ENCODE measurements at places on chromosomes 4 and X.

- DNase-seq = no peak
Measured at GRCh38 chrX:65300104-65300809, 234.3 kb downstream of the LAS1L start.

DNA sequence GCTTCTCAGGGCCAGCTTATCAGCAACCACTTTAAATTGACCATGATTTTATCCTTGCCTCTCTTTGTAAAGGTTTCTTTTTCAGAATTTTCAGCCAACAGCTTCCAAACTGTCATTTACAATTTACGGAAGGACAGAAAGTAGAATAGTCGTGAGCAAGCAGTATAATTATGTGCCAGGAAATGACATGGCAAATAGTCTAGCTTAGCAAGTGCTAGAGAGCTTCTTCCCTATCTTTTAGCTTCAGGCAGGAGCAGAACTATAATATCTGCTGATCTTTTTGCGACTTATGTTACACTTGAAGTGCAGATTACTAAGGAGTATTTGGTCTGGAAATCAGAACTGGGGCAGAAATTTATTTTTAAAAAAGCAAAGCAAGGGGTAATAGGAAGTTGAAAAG is 123.0 kb upstream of the AP1S2 start:
- DNase-seq = no peak

DNA sequence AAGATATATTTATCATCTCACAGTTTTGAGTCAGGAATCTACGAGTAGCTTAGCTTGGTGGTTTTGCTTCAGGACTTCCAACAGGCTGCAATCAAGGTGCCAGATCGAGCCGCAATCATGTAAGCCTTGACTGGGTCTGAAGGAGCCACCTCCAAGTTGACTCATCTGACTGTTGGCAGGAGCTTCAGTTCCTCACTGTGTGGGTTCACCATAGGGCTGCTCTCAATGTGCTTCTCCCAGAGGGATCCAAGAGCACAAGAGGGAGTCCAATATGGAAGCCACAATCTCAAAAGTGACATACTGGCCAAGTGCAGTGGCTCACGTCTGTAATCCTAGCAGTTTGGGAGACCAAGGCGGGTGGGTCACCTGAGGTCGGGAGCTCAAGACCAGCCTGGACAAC is 26.5 kb downstream of the DCHS2 start:
- DNase-seq = no peak

DNA sequence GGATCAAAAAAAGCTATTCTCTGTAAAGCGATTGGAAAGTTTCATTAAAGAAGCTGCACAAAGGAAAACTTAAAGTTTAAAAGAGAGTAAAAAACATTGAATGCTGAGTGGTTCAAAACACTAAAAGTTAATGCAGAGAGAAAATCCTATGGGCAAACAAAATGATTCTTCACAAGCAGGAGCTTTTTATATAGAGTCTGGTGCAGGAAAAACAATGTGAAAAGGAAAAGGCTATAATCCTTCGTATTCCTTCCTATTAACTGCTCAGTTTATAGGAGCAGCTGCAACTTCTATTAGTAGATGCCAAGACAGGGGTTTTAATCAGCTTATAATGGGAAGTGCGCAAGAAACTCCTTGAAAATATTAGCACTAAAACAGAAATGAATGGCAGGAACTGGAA is 100.7 kb downstream of the PDGFC start:
- no peak for DNase-seq

GRCh38 chrX:65581661-65582339 is 47.2 kb upstream of the LAS1L start:
- DNase-seq = peak; percentile 78

GRCh38 chr4:172134521-172134920 is 321.3 kb downstream of the GALNTL6 start:
- DNase-seq = no peak

DNA sequence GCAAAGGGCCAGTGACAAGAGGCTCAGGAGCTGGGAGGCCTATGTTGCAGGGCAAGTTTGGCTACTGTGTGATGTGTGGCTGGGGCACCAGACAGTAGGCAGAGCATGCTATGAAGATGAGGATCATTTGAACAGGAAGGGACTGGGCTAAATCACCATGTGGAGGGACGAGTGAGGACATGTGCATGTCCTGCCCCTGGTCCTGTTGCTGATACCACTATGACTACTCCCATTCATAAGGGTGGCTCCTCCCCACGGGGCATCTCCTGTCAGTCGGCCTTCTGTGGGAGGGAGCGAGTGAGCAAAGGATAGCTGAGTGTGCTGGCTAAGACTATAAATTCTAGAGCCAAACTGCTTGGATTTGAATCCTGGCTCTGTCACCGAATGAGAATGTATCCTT is 139.2 kb downstream of the TMEM164 start:
- peak; percentile 74 for DNase-seq

- no peak for DNase-seq
Measured at GRCh38 chr4:1419708-1420107, 13.5 kb upstream of the NKX1-1 start.

- DNase-seq = no peak
Measured at GRCh38 chr4:578451-579443, 2.7 kb upstream of the TMEM271 start.

DNA sequence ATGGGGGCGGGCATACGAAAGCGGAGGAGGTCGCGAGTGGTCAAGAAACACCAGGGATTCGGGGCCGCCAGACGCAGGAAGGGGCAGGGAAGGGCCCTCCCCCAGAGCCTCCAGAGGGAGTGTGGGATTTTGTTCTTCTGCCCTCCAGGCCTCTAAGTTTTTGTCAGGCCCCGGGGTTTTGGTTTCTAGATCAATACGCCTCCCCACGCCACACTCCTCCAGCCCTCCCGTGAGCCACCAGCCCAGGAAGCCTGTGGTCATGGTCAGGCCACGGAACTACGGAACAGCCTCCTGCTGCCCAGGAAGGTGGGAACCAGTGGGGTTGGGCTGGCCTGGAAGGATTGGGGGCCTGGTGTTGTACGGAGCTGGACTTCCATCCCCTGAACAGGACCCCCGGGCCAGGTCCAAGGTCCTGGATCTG is 38.4 kb downstream of the CPLX1 start:
- DNase-seq = no peak

- DNase-seq = no peak
Measured at GRCh38 chr4:110926841-110927400, 304.0 kb upstream of the PITX2 start.

DNA sequence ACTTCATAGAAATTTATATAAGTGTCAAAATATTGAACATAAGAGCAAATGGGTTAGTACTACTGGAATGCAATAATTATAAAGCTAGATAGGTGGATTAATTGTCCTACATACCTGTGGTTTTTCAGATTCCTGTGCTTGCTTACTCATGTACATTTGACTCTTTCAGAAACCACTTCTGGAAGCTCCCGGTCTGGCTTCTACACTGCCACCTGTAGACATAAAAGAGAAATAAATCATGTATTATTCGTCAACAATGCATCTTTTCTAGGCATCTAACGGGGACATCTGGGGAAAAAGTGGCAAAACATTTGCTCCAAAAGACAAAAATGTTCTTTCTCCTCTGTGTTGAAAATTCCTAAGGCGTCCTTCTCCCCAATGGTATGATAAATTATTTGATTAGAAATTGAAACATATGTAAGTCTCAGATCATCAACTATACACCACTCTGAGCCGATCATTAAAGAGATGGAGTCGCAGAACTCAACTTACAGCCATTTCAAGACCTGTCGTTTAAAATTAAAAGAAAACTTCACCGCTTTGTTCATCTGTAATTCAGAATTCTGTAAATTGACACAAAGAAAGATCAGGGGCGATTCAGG is 648.7 kb upstream of the DIPK2B start:
- no peak for DNase-seq

DNA sequence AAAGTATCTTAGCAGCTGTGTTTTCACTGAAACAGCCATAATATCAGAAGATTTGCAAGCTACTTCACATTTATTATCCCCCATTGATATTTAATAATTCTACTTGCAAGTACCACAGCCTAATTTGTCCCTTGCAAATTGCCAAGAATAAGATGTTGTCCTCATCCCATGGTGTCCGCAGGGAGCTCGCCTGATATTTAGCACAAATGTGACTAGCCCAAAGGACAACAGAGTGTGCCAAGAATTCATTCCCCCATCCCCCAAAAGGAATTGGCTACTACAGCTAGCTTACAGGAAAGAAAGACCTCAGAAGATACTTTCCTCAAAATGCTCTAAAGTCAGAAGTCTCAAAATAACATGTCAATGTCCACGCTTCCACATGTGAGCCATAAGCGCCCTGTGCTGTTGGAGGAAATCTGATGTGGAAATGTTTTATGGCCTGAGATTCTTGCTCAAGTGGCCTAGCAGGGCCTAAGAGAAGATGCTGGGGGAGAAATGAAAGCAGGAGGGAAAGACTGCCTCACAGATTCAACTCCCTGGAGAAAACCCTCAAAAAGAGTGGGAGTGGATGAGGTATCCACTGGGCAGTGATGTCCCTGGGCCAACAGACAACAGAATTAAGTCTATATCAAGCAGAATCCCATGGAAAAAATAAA is 111.4 kb downstream of the SH3KBP1 start:
- no peak for DNase-seq

DNA sequence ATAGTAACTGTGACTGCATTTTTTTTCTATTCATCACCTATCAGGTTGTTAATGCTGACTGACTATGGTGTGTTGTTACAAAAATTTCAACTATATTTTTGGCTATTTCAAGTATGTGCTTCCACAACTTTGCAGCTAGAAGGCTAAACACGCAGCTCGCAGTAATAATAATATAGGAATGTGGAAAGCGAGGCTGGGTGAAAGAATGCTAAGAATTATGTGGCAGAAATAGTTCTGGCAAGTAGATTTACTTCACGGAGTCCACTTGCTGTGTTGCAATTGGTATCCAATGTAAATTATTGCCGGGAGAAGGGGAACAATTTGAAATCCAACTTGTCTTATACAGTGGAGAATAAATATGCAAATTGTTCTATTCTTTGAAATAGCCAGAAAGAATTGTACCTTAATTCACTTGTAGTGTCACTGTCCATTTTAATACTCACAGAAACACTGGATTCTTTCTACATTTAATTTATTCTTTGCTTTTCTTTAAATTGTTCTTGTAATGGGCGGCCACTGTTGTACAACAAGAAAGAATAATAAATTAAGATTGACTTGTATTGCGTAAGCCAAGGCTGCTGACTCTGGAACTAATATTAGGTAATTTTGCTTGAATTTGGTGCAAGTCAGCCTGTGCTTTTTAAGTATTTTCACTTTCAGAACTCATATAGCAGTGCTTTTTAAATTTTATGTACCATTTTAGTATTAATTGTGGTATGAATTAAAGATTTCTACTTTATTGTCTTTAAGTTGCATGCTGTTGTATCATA is 154.9 kb downstream of the FRMPD4 start:
- DNase-seq = no peak

DNA sequence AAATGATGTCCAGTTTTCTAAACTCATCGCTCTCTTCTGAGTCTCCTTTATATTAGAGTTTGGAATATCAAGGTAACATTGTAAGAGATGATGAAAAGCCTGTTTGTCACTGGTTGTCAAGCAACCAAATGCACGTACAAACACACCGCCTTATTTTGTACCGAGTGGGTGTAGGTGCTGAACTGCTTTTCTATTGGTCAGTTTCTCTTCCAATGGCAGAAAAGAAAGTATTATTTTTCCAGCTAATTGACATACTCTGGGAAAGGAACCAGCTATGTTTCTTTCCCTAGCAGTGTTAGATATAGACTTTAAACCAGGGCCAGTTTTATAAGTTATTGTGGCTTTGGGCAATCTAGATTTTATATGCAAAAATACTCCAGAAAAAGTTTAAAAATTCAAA is 6.6 kb upstream of the PPM1K start:
- DNase-seq = no peak

DNA sequence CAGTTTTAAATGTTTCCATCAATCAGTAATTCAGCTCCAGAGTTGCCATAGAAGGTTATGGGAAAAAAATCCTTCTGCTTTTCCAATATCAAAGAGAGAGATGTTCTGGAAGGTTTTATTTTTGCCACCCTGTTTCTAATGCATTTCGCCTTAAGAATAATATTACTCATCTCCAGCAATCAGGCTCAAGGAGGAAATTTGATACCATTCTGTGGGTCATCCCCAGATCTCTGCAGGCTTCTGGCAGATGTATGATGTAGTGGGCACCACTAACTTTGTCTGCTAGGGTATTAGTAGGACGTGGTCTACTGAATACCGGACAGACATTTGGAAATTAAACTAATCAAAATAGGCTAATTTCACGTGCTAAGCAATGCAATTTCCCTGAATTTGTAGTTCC is 645.4 kb upstream of the TENM3 start:
- DNase-seq = no peak

- DNase-seq = no peak
Measured at GRCh38 chr4:763191-763810, 57.7 kb downstream of the PCGF3 start.

DNA sequence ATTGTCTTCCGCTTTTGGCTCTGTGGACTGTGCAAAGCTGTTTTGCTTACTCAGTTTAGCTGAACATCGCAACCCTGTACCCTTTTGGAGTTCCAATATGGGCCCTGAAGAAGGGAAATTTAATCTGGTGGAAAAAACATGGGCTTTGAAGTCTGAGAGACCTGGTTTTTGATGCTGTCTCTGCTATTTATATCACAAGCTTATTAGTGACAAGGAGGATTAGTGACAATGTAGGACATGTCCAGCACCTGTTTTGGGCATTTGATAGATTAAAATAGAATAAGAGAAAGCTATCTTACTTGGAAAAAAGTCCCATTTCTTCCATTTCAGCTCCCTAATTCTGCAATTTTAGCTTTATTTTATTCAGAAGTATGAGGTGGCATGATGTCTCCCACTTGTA is 417.3 kb downstream of the SPRY1 start:
- DNase-seq = no peak

DNA sequence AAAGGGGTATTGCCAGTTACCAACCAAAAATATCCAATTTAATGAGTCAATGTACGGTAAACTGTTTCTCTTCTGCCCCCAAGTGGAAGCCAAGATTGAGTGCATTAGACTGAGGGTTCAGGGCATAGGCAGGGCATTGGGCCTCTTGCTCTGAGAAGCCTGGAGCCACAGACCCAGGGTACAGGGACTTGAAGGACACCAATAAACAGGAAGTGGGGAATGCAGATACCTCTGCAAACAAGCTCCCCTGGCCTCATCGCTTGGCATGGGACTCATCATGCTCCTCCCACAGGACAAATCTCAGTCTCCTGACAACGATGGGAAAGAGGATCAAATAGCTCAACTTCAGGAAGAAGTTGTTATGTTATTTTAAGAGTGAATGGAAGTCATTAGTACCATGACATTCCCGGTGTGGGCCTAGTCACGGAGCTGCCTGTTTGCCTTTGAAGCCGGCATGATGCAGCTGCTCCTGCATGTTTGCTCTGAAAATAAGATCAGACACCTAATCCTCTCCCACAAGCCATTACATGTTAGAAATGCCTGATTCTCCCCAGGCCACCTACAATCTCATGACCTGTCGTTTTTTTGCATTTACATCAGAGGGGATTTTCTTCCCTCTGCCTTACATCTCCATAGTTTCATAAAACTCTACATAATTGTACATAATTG is 224.2 kb downstream of the RCHY1 start:
- DNase-seq = no peak

- no peak for DNase-seq
Measured at GRCh38 chrX:118250445-118250844, 95.5 kb upstream of the WDR44 start.

DNA sequence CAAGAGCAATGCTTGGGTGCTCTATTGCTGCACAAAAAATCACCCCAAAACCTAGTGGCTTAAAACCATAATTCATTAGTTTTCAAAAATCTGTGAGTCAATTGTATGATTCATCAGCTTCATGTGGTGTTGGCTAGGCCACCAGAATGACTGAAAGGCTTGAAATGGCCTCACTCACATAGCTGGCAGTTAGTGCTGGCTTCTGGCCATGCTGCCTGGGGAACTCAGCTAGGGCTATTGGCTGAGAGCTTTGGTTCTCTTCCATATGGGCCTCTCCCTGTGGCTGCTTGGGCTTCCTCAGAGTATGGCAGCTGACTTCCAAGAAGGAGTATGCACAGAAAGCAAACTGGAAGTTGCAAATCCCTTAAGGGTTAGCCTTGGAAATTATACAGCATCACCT is 3.1 kb upstream of the MTMR1 start:
- DNase-seq = no peak

Data from vagina (tissue), 2 donors.